ENCODE measurements at places on chromosomes 1 and 21. TPM values are rescaled to one million over a fixed set of nuclear protein-coding genes. Genes with fewer than 3 reads are reported as not detected.

PLOD1 gene
- 15.7 TPM for total RNA-seq

TMEM54 gene
- 0.66 TPM for total RNA-seq

RXFP4 gene
- not detected for total RNA-seq

AGMAT gene
- 8.1 TPM for total RNA-seq

WNT3A gene
- not detected for total RNA-seq

CFHR4 gene
- not detected for total RNA-seq

TM2D1 gene
- 41.4 TPM for total RNA-seq

TNFRSF25 gene
- total RNA-seq = 2.5 TPM

DENND2C gene
- total RNA-seq = 0.32 TPM

AK4 gene
- total RNA-seq = 1.6 TPM

MAN1C1 gene
- 0.20 TPM for total RNA-seq

DNA sequence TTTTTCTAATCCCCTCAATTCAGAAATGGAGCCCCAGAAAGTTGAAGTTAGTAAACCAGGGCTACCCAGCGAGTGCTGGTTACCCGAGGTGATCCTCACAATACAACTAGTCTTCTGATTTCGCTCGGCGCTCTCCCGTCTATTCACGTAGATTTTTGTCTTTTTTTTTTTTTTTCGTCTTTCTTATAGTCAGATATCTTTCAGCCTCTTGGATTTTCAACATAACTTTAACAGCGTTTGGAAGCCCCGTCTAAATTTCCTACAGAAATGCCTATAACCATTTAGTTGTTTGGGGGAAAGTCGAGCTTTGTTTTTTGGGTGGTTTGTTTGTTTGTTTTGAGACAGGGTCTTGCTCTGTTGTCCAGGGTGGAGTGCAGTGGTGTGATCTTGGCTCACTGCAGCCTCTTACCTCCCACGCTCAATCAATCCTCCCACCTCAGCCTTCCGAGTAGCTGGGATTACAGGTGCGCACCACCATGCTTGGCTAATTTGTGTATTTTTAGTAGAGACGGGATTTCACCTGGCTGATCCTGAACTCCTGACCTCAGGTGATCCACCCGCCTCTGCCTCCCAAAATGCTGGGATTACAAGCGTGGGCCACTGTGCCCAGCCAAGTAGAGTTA is 818 bp upstream of the TMEM50B start:
- no peak for DNase-seq

DNA sequence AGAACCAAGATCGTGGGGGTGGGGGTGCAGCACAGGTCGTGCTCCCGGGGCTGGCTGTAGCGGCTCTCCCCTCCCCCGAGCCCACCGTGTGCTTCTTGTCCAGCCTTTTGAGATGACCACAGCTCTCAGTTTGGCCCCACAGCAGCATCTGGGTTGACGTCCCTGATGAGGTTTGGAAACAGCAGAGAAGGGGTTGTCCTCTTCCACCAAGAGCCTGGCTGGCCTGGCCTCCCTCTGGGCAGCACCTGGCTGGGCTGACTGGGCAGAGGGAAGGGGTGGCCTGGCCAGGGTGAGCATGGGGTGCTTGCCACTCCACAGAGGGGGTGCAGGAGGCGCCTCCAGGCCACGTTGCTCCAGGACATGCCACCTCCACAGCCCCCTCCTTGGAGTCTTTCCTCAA is 61.5 kb downstream of the SKI start:
- DNase-seq = no peak

GRCh38 chr1:220274251-220274855 is 2.1 kb upstream of the RAB3GAP2 start:
- DNase-seq = no peak

- DNase-seq = no peak
These were observed 242.3 kb downstream of the LMX1A start for GRCh38 chr1:165114022-165114888.

- no peak for DNase-seq
These were observed 30.7 kb downstream of the ADAM30 start for GRCh38 chr1:119865627-119866026.

GRCh38 chr1:22817462-22817861 is 106.8 kb downstream of the EPHB2 start:
- DNase-seq = no peak

DNA sequence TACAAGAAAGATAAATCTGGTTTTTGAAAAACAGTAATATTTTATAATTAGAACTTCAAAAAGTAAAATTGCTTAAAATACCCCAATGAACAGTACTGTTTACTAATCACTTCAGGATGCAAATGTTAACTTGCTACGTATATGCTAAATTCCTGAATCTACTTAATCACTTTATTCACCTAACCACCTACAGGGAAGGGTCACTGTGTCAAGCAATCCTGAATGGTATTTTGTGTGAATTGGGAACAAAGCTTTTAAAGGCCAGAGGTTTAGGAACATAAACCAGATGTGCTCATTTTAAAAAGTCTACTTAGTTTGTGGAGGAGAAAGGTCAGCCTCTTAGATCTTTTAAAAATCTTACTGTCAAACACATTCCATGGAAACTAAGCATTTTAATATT is 1143.0 kb upstream of the ADGRL2 start:
- DNase-seq = no peak

- no peak for DNase-seq
These were observed 858 bp downstream of the LACTBL1 start for GRCh38 chr1:22971611-22972405.

GRCh38 chr1:91559046-91559750 is 58.5 kb downstream of the CDC7 start:
- no peak for DNase-seq

DNA sequence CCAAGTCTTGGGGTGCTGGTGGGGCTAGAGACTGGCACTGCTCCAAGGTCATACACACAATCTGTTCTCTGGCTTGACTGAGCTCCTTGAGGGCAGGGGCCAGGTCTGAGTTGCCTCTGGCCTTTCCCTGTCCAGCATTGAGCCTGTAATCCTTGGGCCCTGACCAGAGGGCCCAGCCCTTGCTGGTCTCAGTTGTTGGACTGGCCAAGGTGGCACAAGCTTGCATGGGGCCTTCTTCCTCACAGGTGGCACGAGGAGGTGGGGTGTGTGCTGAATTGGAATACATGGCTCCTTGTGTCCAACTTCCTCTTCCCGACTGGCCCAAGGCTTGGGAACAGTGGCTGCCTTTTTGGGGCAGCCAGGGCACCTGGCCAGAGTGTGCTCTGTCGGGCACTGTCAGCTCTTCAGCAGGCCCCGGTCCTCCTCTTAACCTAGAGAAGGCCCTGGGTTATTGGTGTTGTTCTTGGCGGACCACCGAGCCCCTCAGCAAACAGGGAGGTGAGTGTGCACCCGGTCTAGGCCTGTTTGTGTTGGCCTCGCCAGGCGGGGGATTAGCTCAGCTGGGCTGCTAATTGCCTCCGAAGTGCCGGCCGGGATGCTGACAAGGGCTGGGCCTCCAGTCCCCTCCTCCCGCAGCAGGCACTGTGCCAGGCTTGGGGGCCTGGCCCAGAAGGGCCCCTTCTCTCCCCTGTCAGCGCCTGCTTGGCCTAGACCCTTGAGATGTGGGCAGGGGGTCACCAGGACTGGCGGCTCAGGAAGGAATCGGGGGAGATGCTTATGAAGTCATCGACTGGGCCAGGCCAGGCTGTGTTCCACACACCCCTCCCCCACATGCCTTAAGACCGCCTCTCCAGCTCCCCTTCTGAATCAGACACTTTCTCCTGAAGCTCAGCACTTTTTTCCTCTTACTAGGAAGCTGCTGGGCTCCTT is 28.5 kb downstream of the WNT4 start:
- DNase-seq = no peak

DNA sequence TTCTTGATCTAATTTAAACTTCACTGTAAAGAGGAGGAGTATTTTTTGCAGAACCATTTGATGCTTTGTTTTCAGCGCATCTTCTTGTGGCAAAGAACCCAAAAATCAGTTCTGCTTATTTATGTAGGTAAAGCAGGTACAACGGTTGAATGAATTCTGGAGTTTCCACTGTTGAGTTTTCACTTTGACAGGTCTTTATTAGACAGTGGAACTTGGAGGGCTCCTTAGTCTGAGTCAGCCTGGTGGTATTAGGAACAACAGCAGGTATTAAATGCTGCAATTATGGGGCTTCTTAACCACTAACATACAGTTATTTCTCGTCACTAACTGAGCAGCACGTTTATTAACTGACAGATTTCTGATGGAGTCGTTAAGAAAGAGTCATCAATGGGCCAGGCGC is 1.2 kb downstream of the LRIG2 start:
- DNase-seq = no peak

DNA sequence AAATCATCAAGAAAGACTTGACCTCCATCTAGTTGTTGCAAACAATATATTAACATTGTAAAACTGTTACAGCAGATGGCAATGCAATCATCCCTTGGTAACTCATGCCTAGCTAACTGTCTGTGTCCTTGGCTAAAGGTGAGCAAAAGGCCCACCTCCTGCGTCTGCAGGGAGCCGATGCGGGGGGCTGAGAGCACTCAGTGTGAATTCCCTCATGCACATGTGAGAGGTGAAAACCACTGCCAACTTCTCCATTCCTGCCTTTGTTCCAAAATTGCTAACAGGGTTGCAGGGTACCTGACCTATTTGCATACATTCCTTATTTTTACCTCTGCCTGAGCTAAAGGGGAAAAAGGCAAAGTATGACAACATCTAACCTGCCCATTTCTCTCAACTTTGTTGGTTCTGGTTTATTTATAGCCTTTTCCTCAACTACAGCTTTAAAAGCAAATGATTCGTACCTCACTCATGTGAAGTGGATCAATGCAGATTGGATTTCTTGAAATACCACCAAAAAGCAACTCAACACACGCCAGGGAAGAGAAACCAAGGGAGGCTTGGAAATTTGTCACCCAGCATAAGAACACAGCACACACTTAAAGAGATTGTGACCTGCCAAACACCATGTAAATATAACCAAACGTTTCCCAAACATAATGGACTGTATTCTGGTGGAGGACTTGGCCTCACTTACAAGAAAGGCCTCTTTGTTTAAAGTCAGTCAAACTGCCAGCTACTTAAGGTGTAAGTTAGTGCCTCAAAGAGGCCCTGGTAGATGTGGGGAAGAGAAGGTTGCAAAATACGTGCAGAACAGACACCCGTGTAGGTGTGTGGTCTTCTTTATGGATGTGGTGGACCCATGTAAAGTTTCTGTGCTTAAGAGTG is 651.0 kb downstream of the SMYD3 start:
- DNase-seq = no peak

DNA sequence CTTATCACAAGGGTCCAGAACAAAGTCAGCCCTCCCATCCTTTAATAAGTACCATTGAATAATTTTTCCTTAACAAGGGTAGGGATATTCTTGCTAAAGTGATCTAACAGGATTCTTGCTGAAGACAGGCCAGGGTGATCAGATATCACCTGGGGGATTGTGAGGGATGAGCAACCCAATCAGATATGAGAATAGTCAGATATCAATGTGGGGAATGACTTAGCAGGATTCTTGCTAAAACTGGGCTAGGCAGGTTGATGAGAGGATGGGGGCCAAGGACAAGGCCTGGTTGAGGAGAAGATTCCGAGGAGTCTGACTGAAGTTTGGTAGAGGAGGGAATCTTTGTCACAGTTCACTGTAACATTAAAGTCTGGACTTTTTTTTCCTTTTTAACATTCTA is 23.9 kb upstream of the NLRP3 start:
- no peak for DNase-seq

- no peak for DNase-seq
These were observed 1.7 kb downstream of the PADI3 start for GRCh38 chr1:17250601-17251000.

GRCh38 chr1:7333620-7334019 is 437.5 kb upstream of the VAMP3 start:
- no peak for DNase-seq

DNA sequence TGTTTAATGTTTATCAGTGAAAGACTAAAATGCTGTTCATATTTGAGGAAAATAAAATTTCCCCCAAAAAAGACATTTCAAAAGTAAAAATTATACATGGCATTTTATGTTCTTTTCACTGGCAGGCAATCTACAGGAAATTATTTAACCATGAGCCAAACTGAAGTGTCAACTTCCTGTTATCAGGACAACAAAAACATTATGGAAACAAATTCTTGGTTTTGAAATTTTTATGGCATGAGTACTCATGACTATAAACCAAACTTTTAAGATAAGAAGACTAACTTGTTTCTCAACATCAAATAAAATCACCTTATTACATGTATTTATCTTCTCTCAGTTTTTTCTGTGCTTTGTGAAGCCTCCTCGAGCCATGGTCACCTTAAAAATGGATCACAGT is 698.6 kb downstream of the LTN1 start:
- no peak for DNase-seq

DNA sequence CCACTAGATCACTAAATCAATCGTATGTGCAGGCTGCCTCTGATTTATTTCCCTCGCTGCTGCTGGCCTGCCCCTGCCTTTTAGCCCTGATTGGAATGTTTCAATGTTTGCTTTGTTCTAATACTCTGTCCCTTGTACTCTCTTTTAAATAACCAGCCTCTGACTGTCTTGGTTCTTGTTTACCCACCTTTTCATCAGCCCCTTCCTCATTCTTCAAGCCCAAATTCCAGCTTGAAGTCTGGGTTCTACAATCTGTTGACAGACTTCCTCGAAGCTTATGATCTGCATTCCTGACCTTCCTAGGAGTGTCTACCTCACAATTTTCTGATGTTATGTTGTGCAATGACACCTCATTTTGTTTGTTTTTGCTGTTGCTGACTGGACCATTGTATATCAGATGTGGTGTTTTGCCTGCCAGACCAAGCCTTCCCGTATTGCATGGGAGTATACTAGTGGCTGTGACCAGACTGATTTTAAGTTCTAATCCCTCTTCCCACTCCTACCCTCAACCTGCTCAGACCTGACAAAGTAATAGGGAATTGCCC is 46.6 kb upstream of the APOBEC4 start:
- no peak for DNase-seq

- no peak for DNase-seq
These were observed 146.8 kb downstream of the COL11A1 start for GRCh38 chr1:102961549-102961948.

DNA sequence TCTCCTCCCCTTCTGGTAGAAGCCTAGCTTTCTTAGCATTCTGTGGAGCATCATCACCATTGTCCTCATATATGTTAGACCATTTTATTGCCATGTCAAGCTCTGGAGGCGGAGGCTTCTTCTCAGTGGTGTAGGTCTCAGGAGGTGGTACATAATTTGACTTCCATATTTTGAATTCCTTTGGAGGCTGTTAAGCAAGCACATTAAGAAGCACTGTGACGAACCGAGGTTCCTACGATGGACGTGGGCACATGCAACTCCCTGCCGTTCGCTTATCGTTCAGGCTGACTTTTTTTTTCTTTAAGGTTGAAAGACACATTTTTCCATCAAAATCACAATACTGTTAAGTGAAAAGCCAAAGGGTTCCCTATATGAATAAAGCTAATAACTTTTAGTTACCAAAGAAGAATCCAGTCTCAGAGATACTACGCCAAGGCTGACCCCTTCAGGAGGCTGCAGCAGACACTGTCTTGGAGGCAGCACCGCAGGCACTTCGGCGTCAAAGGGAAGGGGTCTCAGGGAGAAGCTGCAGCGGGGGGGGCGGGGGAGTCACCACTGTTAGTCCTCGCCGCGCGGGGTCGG is 835 bp downstream of the C1orf52 start:
- no peak for DNase-seq

DNA sequence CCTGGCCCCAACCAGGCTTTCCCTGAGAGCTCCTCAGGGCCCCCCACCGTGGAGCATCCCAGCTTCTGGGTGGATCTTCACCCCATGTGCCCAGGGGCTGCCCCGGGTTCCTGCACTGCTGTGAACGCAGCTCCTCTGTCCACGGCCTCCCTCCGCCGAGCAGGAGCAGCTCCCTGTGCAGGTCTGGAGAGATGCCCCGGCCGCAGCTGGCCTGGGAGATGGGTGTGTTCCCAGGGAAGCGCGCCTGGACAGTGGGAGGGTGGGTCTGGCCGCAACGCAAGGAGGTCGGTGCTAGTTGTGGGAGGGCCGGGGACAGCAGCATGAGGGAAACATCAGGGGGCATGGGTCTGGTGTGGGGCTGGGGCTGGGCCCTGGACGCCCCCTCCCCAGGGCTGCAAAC is 71.3 kb downstream of the MORN1 start:
- no peak for DNase-seq
